ENCODE measurements at places on chromosomes 3 and 15. TPM values are rescaled to one million over a fixed set of nuclear protein-coding genes. Genes with fewer than 3 reads are reported as not detected.

Gene APEH
- 136 TPM for total RNA-seq

Gene DOCK3
- 1.7 TPM for total RNA-seq

Gene ERC2
- total RNA-seq = not detected

Gene UBP1
- 56.1 TPM for total RNA-seq

Gene CX3CR1
- total RNA-seq = 6.2 TPM

Gene RFTN1
- 75.1 TPM for total RNA-seq

Gene PIGZ
- total RNA-seq = 1.7 TPM

Measured in activated CD4-positive, alpha-beta memory T cell treated with anti-CD3 and anti-CD28 coated beads, Interleukin-2, amount 10 ng/mL, durations not matched to agents 7 days and 5 days (primary cell).